IPS DF 6.9 (cell line): ENCODE measurements at places on chromosomes 13 and 19.

GRCh38 chr13:76012091-76012721, 376.1 kb downstream of the LMO7 start:
- H3K36me3 ChIP-seq, result no peaks in the 10 kb centered on the region

DNA sequence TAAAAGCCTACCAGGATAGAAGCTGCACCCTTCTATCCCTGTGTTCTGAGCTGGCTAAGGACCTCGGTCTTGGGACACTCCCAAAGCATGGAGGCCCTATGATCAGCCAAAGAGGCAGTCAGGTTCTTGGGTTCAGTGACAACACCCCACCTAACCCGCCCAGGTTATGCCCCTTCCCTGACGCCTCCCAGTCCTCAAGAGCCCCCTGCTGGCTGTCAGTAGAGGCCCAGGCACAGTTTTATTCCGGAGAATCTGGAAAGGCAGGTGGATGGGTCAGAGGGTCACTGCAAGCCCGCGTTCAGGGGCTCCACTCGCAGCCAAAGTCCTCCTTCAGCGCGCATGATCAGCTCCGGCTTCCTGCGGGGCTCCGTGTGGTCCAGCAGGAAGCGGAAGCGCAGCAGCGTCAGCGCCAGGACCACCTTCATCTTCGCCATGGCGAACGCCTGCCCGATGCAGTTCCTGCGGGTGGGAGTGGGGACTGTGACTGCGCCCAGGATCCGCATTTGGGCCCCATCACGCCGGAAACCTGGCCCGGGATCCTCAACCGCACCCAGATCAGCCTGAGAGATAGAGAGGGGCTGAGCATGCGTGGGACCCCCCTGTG, 22.3 kb downstream of the OR10H3 start:
- no peaks in the 10 kb centered on the region for H3K27me3 ChIP-seq
- no peak for DNase-seq
- no peak overlapping the region for H3K4me3 ChIP-seq
- H3K27ac ChIP-seq, result no peak overlapping the region
- H3K36me3 ChIP-seq, result no peaks in the 10 kb centered on the region
- no peaks in the 10 kb centered on the region for H3K4me1 ChIP-seq

GRCh38 chr13:109427148-109427547, 359.2 kb downstream of the IRS2 start:
- H3K4me3 ChIP-seq, result no peak overlapping the region
- H3K27me3 ChIP-seq, result no peaks in the 10 kb centered on the region
- H3K36me3 ChIP-seq, result no peaks in the 10 kb centered on the region
- no peak overlapping the region for H3K27ac ChIP-seq
- no peaks in the 10 kb centered on the region for H3K4me1 ChIP-seq

DNA sequence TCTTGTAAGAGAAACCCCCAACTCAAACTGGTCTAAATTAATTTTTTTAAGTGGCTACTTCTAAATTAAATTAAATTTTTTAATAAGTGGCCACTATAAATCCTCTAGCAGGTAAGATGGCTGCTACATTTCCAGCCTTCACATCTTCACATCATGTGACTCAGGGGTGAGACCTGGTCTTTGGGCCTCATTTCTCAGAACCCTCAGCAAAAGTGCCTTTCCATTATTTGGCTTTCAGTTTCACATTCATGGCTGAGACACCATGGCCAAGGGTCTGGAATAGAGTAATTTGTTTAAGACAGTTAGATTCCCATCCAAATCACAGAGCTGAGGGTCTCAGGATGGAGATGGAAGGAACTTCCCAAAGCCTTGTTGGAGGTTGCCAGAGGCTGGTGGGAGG, 47.5 kb downstream of the DCT start:
- DNase-seq, result no peak
- no peak overlapping the region for H3K4me3 ChIP-seq
- H3K27ac ChIP-seq, result no peak overlapping the region
- no peaks in the 10 kb centered on the region for H3K36me3 ChIP-seq

DNA sequence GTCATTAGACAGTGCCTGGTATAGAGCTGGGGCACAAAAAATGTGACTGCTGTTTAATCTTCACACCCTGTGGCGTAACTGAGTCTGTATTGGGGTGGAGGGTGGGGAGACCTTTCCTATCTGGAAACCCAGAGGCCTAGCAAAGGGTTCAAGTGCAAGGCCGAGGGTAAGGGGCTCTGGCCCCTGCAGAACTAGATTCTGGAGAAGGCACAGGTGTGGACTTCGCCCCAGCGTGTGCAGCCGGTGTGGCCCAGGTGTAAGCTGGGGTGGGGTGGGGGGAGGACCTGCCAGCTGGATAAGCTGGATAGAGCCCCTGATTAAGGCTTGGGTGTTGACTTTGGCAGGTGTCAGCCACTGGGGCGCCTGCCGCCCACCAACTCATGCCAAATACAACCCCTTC, 1.3 kb downstream of the RAB3D start:
- no peak for DNase-seq
- H3K4me3 ChIP-seq, result no peak overlapping the region
- H3K27ac ChIP-seq, result no peak overlapping the region
- no peaks in the 10 kb centered on the region for H3K27me3 ChIP-seq
- peaks cover 6% of the 10 kb centered on the region for H3K36me3 ChIP-seq

DNA sequence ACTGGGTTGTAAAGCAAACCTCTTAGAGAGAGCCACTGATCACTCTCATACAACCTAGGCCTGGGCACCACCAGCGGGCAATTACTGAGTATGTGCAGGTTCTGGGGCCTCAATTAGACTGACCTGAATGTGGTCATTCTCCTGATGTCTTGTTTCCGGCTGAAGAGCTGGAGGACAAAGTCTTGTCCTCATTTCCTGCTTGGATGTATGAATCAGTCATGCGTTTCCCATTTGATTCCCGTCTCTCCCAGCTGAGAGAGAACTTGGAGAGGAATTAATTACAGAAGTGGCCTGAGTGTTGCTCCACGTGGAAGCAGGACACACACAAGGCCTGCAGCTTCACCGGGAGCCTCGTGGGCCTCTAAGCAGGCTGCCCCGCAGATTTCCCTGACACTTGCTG, 799.3 kb upstream of the ARGLU1 start:
- no peaks in the 10 kb centered on the region for H3K36me3 ChIP-seq
- no peaks in the 10 kb centered on the region for H3K27me3 ChIP-seq
- no peaks in the 10 kb centered on the region for H3K4me1 ChIP-seq

DNA sequence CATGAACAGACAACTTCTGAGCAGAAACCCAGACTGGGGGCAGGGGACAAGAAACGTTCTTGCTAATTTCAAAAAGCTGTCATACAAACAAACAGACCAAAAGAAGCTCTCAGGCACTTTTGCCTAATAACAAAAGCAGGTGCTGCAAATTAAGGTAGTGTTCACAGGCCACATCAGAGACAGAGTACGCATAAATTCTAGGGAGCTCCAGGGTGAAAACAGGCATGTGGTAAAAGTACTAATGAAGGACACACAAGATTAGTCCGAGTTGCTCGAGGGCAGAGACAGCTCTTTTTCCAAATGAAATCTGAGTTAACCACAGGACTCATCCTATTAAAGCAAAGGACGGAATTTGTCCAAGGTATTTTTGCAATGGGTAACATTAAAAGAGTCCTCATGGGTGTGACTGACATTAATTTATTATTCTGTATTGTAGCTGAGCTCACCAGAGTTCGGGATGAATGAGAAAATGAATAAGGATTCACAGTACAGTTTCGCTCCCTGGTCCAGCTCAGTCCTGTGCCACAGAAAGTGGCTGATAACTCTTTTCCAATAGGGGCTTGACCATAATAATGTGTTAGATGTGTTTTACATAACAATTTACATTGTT, 197.3 kb downstream of the LHFPL6 start:
- H3K27ac ChIP-seq, result no peak overlapping the region
- no peaks in the 10 kb centered on the region for H3K27me3 ChIP-seq
- H3K36me3 ChIP-seq, result no peaks in the 10 kb centered on the region
- H3K4me3 ChIP-seq, result no peak overlapping the region
- DNase-seq, result no peak
- H3K4me1 ChIP-seq, result peaks cover 1% of the 10 kb centered on the region; the same call in 1 of the 2 replicates

GRCh38 chr19:8361921-8362793, 1.8 kb upstream of the ANGPTL4 start:
- H3K4me3 ChIP-seq, result no peak overlapping the region
- peaks cover 2% of the 10 kb centered on the region; the same call in 1 of the 2 replicates for H3K27me3 ChIP-seq

DNA sequence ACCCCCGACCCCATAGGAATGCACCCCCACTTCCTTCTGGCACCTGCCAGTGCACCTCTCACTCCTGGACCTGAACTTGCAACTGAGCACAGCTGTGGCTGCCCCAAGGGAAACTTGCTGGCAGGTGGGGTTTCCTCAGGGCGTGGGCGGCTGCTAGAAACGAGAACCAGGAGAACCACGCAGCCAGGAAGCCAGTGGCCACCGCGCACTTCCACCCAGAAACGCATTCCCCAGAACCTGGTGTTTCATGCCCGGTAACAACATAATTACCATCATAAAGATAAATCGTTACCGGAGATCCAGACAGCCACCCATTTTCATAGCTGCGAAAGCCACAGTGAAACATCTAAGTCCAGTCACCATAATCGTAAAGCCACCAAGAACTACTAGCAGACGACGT, 75.2 kb upstream of the C13orf46 start:
- no peak for DNase-seq
- peaks cover 2% of the 10 kb centered on the region; the same call in 1 of the 2 replicates for H3K4me1 ChIP-seq
- no peak overlapping the region for H3K4me3 ChIP-seq
- H3K27ac ChIP-seq, result no peak overlapping the region
- no peaks in the 10 kb centered on the region for H3K27me3 ChIP-seq

DNA sequence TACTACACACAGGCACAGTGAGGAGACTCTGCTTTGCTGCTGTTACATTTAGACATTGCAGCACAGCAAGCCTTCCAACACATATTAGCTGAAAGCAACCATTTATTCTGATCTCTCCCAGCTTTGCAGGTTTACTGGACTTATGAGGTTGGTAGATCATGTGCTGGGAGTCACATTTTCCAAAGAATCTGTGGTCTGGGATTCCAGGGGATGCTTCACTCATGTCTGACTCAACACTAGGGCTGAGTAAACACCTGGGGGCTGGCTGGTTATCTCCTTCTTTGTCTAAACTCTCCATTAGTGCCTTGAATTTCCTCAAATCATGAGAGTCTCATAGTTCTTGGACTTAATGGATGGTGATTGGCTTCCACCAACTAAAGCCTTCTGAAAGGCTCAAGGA, 5.4 kb upstream of the LGALS13 start:
- H3K27ac ChIP-seq, result no peak overlapping the region
- no peaks in the 10 kb centered on the region for H3K4me1 ChIP-seq

DNA sequence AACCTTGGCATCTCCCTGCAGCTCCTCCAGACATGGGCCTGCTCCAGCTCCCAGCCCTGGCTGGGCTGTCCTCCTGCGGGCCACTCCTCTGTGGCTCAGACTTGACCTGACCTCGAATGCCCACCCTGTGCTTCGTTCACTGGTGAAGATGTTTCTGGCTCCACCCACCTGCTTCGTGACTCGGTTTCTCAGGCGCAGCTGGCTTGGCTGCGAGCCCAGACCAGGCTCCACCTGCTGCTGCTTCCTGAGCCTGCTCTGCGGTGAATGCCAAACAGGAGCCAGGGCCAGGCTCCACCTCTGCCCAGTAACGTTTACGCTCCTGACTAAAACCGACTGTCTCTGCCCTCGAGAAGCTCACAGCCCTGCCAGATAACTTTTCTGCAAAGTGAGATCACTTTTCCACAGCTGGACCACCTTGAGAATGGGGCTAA, 8.9 kb upstream of the RSPH6A start:
- no peak overlapping the region for H3K27ac ChIP-seq
- H3K4me3 ChIP-seq, result no peak overlapping the region
- peaks cover 46% of the 10 kb centered on the region for H3K36me3 ChIP-seq
- no peak for DNase-seq
- no peaks in the 10 kb centered on the region for H3K27me3 ChIP-seq
- H3K4me1 ChIP-seq, result no peaks in the 10 kb centered on the region; the same call in 1 of the 2 replicates

- H3K36me3 ChIP-seq, result no peaks in the 10 kb centered on the region; the same call in 1 of the 2 replicates
- H3K4me1 ChIP-seq, result no peaks in the 10 kb centered on the region
- H3K4me3 ChIP-seq, result no peak overlapping the region
- H3K27me3 ChIP-seq, result no peaks in the 10 kb centered on the region
- DNase-seq, result no peak
- no peak overlapping the region for H3K27ac ChIP-seq
These were observed 26.1 kb upstream of the EEF1AKMT1 start for GRCh38 chr13:20799726-20800416.

DNA sequence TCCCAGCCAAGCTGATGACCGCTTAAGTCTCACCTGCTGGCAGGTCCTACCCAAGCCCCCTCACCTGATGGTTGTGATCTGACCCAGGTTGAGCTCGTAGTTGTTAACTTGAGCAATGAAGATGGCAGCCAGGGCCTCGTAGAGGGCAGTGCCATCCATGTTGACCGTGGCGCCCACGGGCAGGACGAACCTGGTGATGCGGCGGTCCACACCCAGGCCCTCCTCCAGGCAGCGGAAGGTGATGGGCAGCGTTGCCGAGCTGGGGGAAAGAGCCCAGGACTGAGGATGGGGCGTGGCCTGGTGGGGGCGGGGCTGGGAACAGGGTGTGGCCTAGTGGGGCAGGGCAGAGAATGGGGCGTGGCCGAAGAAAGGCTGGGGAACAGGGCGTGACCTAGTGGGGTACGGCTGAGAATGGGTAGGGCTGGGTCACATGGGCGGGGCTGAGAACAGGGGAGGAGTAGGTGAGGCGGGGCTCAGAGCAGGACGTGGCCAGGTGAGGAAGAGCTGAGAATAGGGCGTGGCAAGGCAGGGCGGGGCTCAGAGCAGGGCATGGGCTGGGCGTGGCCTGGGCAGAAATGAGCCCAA, 12.9 kb downstream of the OR7C2 start:
- no peak for DNase-seq
- no peaks in the 10 kb centered on the region for H3K36me3 ChIP-seq

- peaks cover 11% of the 10 kb centered on the region; the same call in 1 of the 2 replicates for H3K36me3 ChIP-seq
- no peaks in the 10 kb centered on the region for H3K4me1 ChIP-seq
- no peak overlapping the region for H3K27ac ChIP-seq
- H3K27me3 ChIP-seq, result no peaks in the 10 kb centered on the region
- H3K4me3 ChIP-seq, result no peak overlapping the region
- no peak for DNase-seq
These were observed 3.9 kb downstream of the AP1M2 start for GRCh38 chr19:10583036-10583776.

- no peak overlapping the region for H3K27ac ChIP-seq
- no peaks in the 10 kb centered on the region for H3K27me3 ChIP-seq
- no peaks in the 10 kb centered on the region for H3K4me1 ChIP-seq
- H3K4me3 ChIP-seq, result no peak overlapping the region
- no peak for DNase-seq
- no peaks in the 10 kb centered on the region for H3K36me3 ChIP-seq
These were observed 155.4 kb downstream of the DCT start for GRCh38 chr13:94323764-94324758.

DNA sequence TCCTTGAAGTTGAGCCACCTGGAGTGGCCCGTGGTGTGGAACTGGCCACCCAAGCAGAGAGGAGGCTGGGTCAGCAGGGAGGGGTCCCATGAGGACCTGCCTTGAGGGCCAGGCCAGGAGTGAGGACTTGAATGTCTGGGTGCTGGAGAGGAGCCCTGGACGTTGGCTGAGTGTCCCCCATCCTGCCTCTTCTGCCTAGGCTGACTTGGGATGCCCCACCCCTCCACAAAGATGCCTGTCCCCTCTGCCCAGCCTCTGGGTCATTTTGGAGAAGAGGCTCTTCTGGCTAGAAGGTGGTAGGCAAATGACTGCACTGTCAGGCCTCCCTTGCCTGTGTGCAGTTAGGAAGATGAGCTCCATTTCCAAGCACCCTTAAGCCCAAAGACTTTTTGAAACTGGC, 1.7 kb downstream of the SSBP4 start:
- no peak overlapping the region for H3K4me3 ChIP-seq
- H3K27me3 ChIP-seq, result peaks cover 2% of the 10 kb centered on the region; the same call in 1 of the 2 replicates
- H3K4me1 ChIP-seq, result peaks cover 11% of the 10 kb centered on the region
- H3K27ac ChIP-seq, result no peak overlapping the region
